Sigmoid colon (tissue), 7 donors: ENCODE measurements at places on chromosomes 4 and X.

DNA sequence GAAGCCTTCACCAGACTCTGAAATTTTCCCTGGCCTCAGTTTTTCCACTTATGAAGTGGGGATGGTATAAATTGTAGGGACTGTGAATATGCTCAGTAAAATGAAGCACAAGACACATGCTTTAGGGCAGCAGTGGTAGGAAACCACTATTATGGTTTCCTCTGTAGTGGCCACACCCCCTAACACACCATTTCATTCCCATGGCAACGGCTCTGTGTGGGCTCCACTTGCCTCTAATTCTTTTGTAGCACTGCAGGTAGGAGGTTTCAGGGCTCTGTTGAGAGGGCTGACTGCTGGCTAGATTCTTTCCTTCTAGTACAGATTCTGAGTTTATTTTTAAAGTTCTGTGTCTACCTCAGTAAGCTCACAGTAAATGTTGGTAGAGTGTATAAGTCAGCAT is 3.5 kb upstream of the VMA21 start:
- no peak for DNase-seq

- no peak for DNase-seq
Observed at GRCh38 chrX:867502-867901, 236.9 kb downstream of the SHOX start.

- DNase-seq, result no peak
Observed at GRCh38 chr4:15489551-15489950, 19.9 kb downstream of the CC2D2A start.

GRCh38 chr4:141349236-141349635 is 128.5 kb downstream of the ZNF330 start:
- DNase-seq, result no peak

GRCh38 chrX:64229154-64229553 is 1.3 kb downstream of the ASB12 start:
- DNase-seq, result no peak

- no peak for DNase-seq
Observed at GRCh38 chr4:74018116-74018515, 19.6 kb upstream of the CXCL5 start.

DNA sequence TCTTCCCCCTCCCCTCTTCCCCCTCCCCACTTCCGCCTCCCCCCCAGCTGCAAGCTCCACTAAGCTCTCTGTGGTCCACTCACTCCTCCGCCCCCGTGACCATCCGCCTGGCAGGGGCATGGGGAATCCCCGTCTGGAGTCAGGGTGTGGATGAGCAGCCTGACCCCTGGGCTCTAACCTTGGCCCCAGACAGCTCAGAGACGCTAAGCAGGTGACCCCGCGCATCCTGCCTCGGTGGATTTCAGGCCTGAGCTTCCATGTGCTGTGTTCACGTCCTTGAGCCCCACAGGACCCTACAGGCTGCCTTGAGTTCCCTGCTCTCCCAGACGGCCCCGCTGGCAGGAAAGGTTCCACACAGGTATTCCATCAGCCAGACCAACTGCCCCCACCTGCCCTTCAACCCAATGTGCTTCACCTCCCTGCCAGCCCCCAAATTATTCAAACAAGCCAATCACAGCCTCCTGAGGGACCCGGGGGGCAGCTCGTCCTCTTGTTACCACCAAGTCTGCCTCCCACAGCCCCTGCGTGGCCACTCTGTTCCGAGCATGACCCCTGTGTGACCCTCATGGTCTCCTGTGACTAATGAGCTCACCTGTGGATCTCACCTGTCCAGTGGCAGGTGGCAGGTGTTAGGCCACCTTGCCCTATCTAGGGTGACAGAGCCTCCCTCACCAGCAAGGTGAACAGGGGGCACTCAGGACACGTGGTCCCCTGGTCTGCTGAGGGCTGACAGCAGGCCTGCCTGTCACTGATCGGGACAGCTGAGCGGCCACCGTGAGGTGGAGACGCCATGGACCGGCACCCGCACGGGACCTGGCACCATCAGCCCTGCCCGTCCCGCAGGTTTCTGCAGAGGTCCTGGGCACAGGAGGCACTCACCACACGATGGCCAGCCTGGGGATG is 73.2 kb upstream of the MXD4 start:
- DNase-seq, result peak; percentile 61

GRCh38 chr4:82508806-82509428 is 52.9 kb downstream of the TMEM150C start:
- DNase-seq, result no peak

DNA sequence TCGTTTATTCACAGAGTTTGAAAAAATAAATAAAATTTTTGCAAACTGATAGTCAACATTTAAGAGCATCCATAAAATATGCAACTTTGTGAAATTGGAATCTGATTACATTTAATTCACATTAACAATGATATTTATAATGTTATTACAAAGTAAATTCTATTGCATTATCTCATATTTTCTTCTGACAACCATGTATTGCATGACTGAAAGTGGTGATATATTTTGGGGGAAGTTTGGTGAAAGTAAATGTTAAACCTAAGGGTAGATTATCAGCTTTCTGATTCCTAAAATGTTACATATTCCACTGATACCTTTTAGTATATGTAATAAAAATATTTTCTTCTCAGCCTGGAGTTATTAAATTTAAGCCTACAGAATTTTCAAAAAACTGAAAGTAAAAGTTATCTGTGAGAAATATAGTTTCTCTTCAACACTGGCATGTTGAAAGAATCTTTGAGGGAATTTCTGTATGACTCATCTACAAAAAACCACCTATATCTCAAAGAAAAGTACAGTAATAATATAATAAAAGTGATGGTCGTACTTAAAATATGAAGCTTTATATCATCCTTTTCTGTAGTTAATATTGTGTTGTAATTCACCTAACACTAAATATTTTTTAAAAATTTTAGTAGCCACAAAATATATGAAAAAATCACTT is 1179.6 kb upstream of the PCDH7 start:
- DNase-seq, result no peak

- no peak for DNase-seq
Observed at GRCh38 chr4:54661686-54662085, 3.9 kb downstream of the KIT start.

- no peak for DNase-seq
Observed at GRCh38 chr4:99735822-99736221, 78.2 kb upstream of the C4orf54 start.
